ENCODE measurements at places on chromosomes 6 and 20. TPM values are rescaled to one million over a fixed set of nuclear protein-coding genes. Genes with fewer than 3 reads are reported as not detected.

DNA sequence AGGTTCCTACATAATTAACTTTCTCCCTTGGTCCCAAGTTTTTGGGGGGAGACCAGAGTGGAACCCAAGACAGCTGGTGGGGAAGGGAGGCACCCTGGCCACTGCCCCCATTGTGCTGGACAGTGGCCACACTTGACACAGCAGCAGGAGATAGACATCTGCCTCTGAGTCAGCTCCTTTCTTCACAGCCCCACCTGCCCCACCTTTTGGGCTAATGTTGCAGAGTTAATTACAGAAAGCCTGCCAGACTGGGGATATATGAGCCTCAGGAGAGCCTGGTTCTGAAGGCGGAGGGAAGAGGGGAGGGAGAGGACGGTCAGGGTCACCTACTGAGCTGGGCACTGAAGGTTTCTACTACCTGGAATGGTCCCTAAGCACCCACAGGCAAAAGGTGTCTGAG is 50.6 kb downstream of the MAFB start:
- no peaks in the 10 kb centered on the region for H3K27me3 ChIP-seq
- no peak for DNase-seq
- no peaks in the 10 kb centered on the region for H3K36me3 ChIP-seq
- H3K4me3 ChIP-seq: no peak overlapping the region

- H3K4me3 ChIP-seq: no peak overlapping the region
- no peaks in the 10 kb centered on the region for H3K4me1 ChIP-seq
- H3K36me3 ChIP-seq: no peaks in the 10 kb centered on the region
These were observed 33.1 kb upstream of the CMTR1 start for GRCh38 chr6:37399795-37400490.

- no peaks in the 10 kb centered on the region for H3K36me3 ChIP-seq
- no peak overlapping the region for H3K27ac ChIP-seq
- no peaks in the 10 kb centered on the region for H3K4me1 ChIP-seq
- no peaks in the 10 kb centered on the region for H3K27me3 ChIP-seq
- peak; percentile 54 for DNase-seq
- no peak overlapping the region for H3K4me3 ChIP-seq
These were observed 34.0 kb upstream of the INSM1 start for GRCh38 chr20:20333866-20334265.

The FAM83C gene
- total RNA-seq: not detected
